ENCODE measurements at places on chromosomes 7 and 10.

GRCh38 chr10:131972474-131973071 lies 9.2 kb downstream of the BNIP3 start:
- DNase-seq, result no peak

DNA sequence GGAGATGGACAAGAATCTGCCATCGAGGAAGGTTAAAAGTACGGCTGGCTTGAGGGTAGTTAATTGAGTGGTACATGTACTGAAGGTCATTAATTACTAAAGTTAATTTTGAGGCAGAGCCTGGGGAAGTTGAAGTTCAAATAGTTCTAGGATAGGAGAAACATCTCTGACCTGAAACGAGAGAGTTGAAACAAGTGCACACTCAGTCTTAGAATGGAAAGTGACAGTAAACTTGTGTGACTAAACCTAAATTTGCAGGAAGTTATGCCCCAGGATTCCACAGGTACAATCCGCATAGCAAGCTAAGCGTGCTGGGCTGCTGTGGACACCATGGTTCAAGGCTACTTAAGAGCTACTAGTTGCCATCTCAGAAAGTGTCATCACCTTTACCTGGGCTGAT lies 209.9 kb downstream of the CHCHD3 start:
- no peak for DNase-seq

DNA sequence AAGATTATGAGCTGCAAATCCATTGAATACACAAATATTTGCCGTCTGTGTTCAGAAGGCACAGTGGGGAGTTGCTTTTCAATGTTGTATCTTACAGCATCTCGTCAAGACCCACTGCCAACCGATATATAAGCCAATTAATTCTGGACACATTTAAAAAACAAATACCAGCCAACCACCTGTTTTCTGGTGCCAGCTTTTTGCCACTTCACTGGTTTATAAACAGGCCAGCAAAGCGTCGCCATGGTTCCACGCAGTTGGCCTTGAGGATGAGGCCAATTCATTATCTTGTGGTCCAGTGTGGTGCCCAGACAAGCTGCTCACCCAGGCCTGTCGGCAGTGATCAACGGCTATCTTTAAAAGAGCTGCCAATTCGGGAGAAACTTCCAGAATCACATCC lies 321.0 kb downstream of the TCERG1L start:
- no peak for DNase-seq

GRCh38 chr10:119368991-119369869 lies 161.9 kb downstream of the GRK5 start:
- DNase-seq, result no peak

DNA sequence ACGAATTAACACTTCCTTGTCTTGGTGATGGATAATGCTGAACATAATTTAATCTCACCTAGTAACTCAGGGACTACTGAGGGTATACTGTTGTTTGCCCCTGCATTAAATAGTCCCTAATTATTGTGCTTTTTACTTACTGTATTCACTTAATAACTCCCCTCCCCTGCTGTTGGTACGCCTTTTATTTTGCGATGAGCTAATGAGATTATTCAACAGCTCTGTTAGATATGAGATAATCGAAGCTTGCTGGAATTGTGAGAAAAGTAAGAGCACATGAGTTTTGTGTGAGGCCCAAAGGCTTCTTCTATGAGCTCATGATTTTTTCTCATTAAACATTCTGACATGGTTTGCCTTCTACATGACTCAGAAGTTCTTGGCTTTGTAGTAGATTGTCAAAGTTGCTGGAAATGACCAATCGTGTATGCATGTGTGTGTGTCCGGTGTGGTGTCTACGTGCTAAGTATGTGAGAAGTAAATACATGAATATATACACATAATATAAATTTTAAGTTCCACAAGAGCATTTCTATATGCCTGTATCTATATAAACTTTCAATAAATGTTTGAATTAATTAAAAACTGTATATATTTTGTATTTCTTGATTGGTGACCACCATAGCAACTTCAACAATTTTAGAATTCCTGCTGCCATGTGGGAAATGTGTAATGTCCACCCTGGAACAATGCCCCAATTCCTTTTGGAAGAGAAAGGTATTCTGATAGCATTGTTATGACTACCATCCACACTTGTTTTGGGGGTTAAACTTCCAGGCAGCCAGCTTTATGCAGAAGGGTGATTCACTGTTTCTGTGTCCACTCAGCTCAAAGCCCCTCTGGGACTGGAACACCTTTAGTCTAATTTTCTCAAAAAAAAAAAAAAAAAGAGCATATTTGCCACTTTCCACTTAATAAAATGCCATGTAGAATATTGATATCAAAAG lies 106.2 kb downstream of the SAMD9 start:
- DNase-seq, result no peak
